ENCODE measurements at places on chromosomes 5 and 9.

- DNase-seq = no peak
These were observed 16.4 kb downstream of the PPP3R2 start for GRCh38 chr9:101578378-101578777.

- DNase-seq = no peak
These were observed 48.9 kb downstream of the PFDN1 start for GRCh38 chr5:140253985-140254384.

DNA sequence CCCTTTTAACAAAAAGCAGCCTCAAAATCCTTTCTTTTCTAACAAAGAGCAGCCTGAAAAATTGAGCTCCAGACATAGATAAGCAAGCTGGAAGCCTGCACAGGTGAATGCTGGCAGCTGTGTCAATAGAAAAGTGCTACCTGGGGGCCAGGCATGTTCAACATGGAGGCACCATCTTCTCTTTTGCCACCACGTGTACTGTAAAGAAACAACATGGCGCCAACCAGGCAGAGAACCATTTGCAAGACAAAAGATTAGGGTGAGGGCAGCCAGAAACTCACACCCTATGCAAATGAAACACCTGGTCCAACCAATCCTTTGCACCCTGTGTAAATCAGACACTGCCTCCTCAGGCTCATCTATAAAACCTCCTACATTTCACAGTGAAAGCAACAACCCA, 96.0 kb downstream of the ACTL7B start:
- DNase-seq = no peak

DNA sequence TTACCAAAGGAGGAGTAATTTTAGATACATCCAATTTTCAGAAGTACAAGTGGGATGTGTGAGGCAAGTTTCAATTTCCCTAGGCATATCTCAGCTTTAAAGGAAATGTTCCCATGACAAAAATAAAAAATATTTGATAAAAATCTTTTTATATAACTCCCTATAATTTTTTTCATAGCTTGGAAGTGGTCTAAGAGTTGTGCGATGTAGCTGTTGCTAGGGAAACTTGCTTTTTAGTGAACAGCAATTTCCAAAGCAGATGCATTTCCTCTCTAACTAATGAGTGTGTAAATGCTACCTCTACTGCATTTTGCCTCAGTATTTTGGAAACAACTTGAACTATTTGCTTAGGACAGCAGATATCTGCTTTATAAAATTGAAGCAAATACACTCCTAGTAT, 39.6 kb downstream of the MACIR start:
- no peak for DNase-seq

GRCh38 chr5:175447571-175447970, 3.6 kb upstream of the DRD1 start:
- DNase-seq = no peak

DNA sequence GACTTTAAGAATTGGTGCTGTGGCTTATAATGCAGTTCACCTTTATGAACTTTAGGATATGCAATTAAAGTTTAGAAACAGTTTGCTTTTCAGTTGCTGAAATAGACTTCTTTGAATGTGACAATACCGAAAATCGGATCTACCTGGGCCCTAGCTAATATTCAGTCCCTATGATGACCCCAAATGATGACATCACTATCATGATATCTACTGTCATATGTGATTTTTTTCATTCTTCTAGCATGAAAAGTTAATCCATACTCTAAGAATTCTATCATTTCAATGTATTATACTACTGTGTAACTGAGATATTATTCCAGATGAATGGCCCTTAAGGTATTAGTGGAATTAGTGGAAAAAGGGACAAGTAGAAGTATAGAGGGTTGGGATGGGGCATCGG, 487.2 kb upstream of the TUSC1 start:
- no peak for DNase-seq

DNA sequence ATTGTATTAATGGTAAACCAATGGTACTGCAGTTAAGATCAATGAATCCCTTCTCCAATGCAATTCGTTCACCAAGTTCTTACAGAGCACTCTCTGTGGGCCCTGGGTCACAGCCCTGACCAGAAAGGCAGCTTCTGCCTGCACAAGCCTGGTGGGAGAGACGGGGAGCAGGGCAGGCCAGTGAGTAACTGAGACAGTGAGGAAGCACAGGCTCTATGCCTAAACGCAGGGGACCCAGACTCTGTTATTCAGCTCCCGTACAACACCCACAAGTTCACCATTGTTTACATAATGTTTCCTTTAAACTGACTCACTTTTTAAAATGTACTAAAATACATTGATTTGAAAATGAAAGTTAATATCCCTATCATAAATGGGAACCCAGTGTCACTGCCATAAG, 40.5 kb upstream of the CTSL start:
- DNase-seq = no peak

- no peak for DNase-seq
These were observed 44.1 kb downstream of the DPYSL3 start for GRCh38 chr5:147465747-147466146.

DNA sequence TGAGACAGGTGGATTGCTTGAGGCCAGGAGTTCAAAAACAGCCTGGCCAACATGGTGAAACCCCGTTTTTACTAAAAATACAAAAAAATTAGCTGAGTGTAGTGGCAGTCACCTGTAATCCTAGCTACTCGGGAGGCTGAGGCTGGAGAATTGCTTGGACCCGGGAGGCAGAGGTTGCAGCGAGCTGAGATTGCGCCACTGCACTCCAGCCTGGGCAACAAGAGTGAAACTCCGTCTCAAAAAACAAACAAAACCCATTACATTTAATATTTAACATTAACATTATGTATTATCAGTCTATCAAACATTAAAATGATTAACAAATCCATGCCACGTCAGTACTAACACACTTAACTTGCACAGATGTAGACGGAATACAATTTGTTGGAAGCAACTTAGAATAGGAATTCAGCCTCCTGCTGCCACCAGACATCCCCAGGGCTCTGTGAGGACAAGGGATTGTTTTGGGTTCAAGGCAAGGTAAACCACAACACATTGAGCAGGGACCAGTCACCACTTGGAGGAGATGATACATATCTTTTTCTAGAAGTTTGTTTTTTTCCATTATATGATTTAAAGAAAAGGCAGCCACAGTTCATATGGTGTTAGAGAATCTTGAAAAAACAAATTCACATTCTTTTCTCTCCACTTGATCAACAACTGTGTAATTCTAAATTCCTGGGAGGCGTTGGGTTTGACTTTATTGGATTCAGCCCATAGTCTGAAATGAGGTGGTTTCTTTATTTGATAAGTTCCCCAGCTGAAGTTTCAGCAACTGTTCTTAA, 104.1 kb upstream of the BASP1 start:
- no peak for DNase-seq

DNA sequence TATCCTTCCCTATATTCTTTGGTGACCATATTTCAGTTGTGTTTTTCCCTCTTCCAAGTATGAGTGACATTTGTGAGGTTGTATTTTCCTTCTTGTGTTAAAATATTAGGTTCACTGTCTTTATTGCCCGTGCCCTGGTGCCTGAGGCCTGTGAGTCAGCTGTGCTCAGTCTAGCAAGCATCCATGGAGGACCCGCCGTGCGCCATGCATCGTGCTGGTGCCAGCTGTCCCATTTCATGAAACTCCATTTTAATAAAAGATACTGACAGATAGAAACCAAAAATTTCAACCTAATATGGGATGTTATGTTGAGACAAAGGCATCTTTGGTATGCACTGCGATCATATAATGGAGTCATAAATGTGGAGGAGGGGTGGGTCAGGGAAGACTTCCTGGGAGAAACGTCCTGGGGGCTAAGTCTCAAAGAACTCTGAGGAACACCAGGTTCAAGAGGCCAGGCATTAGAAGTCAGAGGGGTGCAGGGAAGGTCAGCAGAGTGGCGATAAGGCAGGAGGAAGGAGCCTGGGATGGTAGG, 34.0 kb upstream of the FGF1 start:
- no peak for DNase-seq

DNA sequence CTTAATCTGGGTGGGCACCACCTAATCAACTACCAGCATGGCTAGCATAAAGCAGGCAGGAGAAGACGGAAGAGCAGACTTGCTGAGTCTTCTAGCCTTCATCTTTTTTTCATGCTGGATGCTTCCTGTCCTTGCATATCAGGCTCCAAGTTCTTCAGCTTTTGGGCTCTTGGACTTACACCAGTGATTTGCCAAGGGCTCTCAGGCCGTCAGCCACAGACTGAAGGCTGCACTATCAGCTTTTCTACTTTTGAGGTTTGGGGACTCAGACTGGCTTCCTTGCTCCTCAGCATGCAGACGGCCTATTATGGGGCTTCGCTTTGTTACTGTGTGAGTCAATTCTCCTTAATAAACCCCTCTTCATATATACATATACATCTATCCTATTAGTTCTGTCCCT, 180.2 kb downstream of the TRPM3 start:
- no peak for DNase-seq

GRCh38 chr5:10034001-10034400, 215.7 kb downstream of the ATPSCKMT start:
- no peak for DNase-seq

GRCh38 chr9:14435871-14436270, 121.9 kb upstream of the NFIB start:
- no peak for DNase-seq

DNA sequence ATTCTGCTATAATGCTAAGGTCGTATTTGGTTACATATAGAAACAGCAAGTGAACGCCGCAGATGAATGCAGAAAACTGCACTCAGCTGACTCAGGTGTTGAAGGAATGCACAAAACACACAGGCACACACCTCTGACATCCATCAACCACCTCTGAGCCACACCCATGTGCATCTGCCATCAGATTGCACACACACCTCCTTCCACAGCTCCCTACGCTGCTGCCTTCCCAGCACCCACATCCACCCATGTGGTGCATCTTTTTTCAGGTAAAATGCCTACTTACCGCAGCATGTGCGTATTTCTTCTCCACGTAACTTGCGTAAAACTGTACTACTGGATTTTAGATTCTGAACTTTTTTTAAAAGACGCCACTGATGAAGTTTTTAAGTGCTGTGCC, 7.1 kb downstream of the STK10 start:
- peak; percentile 66 for DNase-seq

DNA sequence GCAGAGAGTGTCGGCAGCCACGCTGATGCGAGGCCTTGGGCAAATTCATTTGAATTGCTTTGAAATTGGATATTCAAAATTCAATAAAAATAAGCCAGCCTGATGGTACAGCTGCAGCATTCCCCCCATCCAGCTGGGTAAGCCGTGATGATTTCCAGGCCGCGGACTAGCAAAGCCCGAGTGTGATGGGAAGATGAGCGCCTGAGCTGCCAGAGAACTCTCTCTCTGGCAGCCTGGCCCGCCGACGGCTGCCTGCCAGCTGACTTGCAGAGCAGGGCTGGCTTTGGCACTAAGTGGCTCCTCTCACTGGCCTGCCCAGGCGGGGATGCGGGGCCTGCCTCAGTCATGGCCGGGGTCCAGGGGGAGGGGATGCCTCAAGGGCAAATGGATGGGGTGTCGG, 268.3 kb upstream of the WWC1 start:
- no peak for DNase-seq

- no peak for DNase-seq
These were observed 1384.3 kb upstream of the WWC1 start for GRCh38 chr5:166906991-166907713.

GRCh38 chr9:127792417-127793031, 6.7 kb downstream of the CDK9 start:
- no peak for DNase-seq

- DNase-seq = no peak
These were observed 98.7 kb downstream of the TLE4 start for GRCh38 chr9:79670269-79670961.

DNA sequence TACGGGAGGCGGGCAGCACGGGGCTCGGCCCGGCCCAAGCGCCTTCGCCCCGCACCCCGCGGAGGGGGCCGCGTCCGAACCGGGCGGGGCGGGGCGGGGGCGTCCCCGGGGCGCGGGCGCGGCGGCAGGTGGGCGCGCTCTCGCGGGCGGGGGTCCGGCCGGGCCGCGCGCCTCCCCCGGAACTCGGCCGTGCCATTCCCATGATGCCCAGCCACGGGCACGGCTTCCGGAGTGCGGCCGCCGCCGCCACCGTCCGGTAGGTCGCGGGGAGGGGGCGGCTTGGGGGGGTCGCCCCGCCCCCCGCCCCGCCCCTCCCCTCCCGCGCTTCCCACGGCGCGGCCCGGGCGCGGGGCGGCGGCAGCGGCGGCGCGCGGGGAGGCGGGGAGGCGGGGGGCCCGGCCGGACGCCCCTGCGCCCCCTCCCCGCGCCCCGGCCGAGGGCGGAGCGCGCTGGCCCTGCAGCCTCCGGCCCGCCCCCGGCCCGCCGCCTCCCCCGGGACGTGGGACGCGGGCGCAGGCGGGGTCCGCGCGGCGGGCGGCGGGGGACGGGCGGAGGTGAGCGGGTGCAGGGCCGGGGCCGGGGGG, at the start of gene PPP1R26:
Gene PPP1R26 (plus strand): TSS at position 314 of the 584 bp plus-strand sequence. CDS start 4,729 bp downstream, outside the sequence.
- no peak for DNase-seq

GRCh38 chr5:159333545-159333925, 3.2 kb upstream of the IL12B start:
- DNase-seq = no peak

DNA sequence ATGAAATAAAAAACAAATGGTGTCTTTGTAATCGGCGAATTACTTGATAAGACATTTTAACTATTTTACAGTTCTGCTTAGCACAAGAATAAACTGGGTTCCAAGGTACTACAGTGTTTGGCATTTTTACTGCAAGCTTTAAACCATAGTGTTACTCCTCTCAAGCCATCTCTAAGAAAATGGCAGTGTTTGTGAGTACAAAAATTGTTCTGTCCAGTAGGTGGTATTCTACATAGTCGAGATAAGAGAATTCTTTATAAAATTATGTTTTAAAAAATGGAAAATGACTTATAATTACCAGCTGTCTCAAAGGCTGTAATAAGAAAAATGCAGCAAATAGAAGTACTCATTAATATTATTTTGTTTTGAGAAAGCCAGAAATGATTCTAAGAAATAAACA, 3.2 kb downstream of the SMIM15 start:
- DNase-seq = no peak

DNA sequence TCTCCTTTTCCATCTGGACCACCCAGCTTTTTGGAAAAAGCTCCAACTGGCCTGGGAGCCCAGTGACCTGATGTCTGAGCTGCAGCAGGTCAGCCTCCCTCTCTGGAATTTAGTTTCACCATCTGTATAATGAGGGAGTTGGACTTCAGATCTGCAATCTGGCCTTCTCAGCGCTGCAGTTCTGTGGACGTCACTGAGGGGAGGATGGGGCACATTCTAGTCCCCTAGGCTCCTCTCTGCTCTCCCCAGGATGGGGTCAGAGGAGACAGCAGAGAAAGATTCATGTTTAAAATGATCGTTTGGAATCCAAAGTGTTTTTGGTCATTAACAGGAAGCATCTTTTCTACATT, 10.2 kb downstream of the OR13J1 start:
- no peak for DNase-seq

- DNase-seq = no peak
These were observed 4.5 kb downstream of the ABCA2 start for GRCh38 chr9:137023583-137023991.

GRCh38 chr5:1501372-1502045, 22.3 kb downstream of the LPCAT1 start:
- DNase-seq = no peak

Measured in T-helper 2 cell (primary cell).